Activated CD8-positive, alpha-beta memory T cell treated with anti-CD3 and anti-CD28 coated beads for 4 hours (primary cell): ENCODE measurements at places on chromosomes 2 and 18.
A peak's percentile ranks its signal among the peaks of the same experiment; 100 is the strongest.

- no peak for DNase-seq
Measured at GRCh38 chr2:214713080-214713830, 96.2 kb downstream of the BARD1 start.

DNA sequence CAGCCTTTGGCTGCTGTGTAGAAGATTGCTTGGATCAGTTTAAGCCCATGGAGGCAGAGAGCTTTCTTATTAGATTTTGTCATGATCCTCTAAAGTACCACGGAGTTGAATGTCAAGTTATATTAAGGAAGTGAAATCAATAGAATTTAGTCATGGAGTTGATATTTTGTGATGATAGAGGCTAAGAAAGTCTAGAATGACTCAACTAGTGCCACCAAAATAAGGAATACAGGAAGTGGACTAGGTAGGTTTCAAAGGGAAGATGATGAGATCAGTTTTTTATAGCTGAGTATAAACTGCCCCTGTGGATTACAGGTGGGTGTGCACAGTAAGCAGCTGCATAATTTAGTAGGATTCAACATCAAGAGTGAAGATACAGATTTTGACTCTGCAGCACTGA lies 25.2 kb downstream of the FBXO36 start:
- DNase-seq = no peak

- DNase-seq = no peak
Measured at GRCh38 chr2:140695155-140695554, 1435.7 kb downstream of the LRP1B start.

DNA sequence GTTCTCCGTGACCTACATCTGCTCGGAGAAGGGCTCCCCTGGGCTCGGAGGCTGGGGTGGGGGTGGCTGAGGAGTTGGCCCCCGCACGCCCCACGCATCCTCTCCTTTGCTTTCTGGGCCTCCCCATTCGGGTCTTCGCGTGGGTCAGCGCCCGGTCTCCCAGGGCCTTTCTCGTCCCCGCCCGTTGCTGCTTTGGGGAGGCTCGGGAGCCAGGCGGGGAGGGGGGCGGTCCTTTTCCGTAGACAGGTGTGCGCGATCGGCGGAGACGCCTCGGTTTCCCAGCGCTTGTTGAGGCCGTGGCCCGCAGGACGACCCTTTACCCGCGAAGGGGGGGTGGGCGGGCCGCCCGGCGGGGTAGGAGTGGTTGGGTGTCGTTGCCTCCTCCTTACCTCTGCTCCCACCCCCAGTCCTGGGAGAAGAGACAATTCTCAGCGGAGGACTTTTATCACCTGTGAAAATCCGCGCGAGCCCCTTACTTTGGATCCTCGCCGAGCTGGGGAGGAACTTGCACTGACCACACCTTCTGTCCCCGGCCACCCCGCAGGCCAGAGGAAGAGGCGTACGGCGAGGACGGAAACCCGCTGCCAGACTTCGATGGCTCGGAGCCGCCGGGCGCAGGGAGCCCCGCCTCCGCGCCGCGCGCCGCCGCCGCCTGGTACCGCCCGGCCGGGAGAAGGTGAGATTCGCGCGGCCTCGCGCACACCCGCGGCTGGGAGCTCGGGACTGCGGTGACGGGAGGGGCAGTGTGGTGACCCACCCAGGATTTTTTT lies 2.6 kb downstream of the ADCYAP1 start:
- DNase-seq = no peak

DNA sequence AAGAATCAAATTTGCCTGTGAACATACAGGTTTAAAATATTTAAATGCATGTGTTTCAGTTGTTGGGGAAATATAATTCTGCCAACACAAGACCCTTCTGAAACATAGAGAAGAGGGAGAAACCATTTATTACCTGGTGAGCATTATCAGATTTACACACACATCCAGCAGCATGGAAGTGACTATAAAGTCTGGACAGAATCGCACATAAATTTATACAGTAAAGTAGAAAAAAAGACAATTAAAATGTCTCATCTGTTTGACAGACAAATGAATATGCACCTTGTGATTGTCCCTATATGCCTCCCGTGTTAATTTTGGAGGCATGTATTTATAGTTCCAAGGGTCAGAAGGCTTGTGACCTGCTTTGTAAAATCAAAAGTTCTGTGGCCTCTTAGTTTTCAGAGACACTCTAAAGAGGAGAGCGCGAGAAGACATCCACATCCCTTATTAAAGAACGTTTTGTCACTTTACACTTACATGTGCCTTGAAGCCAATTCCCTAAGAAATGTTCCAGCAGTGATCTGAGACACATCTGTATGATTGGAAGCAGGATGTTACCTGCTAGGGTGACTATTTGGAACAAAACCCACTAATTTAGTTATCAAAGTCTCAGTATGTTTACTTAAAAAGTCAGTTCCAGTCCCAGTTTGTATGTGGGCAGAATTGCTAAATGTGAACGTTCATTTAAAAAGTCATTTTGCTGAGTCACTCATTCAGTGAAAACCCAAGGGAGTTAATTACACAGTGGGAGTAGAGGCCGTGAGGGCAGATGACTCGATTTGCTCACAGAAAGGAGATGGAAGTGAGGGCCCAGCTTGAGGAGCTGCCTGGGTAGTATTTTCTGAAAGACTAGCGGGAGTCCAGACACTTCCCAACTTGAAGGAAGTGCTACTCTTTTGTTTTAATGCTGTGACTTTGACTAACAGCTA lies 527.6 kb upstream of the MEX3C start:
- DNase-seq = no peak

DNA sequence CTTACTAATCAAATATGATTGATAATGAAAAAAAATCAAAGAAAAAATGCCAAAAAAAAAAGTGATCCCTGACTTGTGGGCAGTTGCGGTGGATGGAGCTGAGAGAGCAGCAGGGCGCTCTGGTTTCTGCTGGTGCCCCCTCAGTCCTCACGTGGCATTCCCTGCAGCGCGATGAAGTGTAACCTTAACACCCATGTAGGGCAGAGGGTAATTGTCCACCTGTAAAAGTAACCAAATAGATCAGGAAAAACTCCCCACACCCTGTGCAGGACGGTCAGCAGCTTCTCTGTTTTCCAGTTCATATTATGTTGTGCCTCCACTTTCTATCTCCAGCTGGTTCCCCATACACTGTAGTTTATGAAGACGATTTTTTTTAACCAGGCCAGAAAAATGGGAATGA lies 25.0 kb downstream of the COA5 start:
- no peak for DNase-seq

GRCh38 chr2:149042881-149043280 lies 4.4 kb downstream of the LYPD6B start:
- no peak for DNase-seq

DNA sequence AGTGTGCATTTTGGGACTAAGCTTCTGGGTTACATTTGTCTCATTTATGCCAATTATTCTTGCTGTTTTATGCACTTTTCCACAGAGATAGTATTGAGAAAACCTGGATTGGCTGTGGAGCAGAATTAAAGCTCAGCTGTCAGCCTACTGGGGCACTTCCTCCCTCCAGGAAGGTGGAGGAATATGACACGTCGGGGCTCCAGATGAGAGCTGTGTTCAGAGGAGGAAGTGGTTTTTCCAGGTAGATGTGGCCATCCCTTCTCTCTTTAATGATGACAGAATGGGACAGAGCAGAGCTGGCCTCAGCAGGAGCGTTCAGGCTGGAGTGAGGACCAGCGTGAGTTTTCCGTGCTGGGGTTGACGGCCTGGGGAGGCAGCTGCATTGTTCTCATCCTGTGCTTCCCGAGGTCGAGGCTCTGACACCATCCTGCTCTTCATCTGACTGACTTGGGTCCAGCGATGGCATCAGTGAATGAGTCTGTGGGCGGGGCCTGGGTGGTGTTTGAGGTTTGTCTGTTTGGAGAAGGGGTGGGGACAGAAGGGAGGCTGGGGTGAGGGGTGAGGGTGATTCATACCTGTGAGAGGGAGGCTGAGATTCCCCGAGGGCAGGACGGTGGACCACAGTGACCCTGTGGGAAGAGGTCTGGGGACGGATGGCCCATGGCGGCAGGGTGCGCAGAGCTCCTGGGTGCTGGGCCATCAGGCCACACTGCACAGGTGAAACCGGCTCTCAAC lies 207.0 kb downstream of the LDLRAD4 start:
- DNase-seq = no peak

DNA sequence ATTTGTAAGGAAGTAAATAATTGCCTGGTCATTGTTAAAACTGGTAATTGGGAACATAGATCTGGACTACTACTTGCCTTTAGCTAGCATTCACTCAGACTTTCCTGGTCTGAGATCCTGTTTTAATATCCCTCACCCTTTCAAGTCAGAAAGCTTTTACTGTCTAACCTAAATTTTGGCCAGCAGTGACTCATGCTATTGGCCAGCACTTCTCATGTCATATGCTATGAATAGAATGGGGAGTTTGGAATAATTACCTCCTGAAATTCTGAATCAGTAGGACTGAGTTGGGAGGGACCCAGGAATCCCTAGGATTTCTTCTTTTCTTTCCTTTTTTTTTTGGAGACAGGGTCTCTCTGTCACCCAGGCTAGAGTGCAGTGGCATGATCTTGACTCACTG lies 19.3 kb downstream of the STK36 start:
- DNase-seq = no peak

DNA sequence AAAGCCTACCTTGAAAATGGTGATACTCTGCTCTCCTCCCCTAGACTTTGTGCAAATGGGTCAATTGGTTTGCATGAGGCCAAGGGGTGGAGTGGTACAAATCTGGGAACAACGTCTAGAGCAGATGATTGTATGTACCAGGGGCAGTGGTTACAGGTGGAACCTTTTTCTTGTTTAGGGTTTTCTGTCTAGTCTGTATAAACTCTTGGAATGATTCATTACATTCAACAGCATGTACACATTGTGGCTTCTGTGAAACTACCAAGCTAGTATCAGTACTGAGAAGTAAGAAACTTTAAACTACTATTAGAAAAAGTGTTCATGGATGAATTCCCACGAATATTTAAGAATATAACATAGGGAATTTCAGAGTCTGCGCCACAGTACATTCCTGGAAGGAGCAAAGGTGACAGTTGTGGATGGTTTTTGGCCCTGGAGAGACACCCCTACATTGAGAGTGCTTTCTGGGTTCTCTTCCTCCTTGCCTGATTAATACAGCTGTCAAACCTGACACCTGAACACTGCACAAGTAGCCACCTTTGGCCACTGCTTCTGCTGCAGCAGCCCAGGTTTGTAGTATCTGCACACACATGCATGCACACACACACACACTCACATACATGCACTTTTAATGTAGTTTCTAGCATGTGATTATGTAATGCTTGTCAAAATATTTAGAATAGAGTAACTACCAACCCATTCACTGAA lies 30.0 kb downstream of the CFAP221 start:
- DNase-seq = no peak

- DNase-seq = no peak
Measured at GRCh38 chr2:224278531-224278930, 123.4 kb downstream of the FAM124B start.

- no peak for DNase-seq
Measured at GRCh38 chr2:156896294-156896693, 361.2 kb upstream of the GALNT5 start.

DNA sequence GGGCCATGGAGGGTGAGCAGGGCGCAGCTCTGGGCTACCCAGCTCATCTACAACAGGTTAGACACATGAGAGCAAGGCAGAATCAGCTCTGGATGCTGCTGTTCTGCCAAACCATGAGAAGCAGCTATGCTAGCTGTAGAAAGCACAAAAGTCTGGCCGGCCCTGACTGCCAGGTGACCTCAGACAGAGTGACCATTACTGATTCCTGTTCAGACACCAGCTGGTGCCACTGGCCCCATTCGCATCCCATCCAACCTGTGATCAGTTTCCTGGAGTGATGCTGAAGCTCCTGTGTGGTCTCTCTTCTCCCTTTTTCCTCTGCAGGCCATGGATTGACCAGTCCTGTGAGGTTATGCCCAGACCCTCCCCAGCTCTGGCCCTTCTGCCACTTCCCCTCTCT lies 14.3 kb downstream of the RBMS1 start:
- no peak for DNase-seq

DNA sequence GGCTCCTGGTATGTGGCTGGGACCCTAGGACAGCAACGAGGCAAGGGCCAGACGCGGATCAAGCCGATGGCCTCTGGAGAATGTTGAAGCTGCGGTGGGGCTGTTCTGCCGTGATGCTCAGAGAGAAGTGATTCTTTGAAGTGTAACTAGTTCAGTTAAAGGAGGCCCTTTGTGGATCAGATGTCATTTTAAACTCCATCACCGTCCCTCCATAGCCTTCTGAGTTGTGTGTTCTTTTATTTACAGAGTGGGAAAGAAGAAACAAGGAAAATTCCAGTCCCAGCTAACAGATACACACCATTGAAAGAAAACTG lies 403 bp downstream of the PNO1 start:
- no peak for DNase-seq

DNA sequence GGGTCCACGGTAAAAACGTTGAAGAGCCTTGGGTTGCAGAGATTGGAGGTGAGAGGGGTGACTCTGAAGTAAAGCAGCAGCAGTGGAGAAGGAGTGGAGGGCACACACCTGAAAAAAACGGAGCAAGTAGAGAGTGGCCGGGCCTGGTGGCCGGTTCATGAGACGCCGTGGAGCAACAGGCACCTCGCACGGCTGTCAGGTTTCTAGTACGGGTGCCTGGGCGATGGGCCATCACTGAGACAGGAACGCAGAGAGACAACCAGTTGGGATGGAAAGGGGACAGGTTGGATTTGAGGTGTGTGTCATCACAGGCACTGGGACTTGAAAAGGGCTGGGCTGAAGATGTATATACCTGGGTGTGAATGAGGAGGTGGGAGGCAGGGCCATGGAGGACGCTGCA lies 104.2 kb downstream of the MTCL1 start:
- DNase-seq = no peak

DNA sequence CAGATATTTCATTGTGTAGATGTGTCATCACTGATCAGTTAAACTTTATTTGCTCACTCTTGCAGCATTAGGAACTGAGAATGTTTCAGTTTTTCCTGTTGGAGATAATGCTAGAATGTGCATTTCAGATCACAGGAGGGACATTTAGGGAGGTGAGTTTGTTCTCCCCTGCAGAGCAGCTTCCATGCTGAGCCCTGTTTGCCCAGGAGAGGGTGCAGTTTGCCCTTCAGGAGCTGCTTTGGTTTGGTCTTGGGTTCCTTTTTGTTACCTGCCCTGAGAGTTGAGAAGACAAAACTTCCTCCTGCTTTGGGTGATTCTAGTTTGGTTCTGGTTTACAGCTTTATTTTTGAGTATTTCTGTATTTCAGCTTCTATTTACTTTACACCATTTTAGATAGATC lies 49.9 kb downstream of the DGKD start:
- peak; percentile 35 for DNase-seq

- no peak for DNase-seq
Measured at GRCh38 chr18:62576845-62577512, 54.2 kb downstream of the ZCCHC2 start.

GRCh38 chr2:241155936-241156335 lies 5.7 kb downstream of the PPP1R7 start:
- no peak for DNase-seq

- DNase-seq = no peak
Measured at GRCh38 chr2:175729049-175729706, 272.9 kb downstream of the LNPK start.
